MCF 10A (cell line): ENCODE measurements at places on chromosomes 4 and X.

- DNase-seq, result peak; percentile 29
Observed at GRCh38 chrX:100424012-100424411, 13.9 kb upstream of the PCDH19 start.

- DNase-seq, result no peak
Observed at GRCh38 chr4:104486716-104487504, 7.8 kb downstream of the CXXC4 start.

DNA sequence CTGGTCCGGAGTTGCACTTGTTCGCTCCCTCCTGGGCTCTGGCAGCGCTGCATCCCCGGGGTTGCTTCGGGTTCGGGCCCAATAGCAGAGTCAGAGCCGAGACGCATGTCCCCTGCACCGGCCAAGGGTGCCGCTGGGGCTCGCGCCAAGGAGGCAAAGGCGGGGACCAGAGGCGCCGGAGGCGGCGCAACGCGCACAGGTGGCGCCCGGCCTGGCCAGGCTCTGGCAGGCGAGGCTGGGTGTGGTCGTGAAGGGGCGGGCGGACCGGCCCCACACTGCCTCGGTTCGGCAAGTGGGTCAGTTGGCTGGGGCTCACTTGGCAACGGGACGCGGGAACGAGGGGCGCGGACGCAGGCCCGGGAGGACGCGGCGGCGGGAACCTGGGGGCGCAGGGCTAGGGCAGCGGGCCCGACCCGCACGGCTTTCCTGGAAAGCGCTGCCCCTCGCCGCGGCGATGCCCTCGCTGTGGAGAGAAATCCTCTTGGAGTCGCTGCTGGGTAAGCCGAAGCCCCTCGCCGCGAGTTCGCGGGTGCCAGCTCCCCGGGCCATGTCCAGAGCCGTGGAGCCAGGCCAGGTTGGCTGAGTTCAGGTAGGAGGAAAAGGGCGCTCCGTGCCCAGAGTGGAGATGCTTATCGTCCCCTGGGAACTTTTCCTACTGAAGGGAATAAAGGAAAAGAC is at the start of gene CWH43:
Gene CWH43 (plus strand): TSS at position 300 of the 678 bp plus-strand sequence. CDS start 155 bp downstream, at position 455.
- no peak for DNase-seq

DNA sequence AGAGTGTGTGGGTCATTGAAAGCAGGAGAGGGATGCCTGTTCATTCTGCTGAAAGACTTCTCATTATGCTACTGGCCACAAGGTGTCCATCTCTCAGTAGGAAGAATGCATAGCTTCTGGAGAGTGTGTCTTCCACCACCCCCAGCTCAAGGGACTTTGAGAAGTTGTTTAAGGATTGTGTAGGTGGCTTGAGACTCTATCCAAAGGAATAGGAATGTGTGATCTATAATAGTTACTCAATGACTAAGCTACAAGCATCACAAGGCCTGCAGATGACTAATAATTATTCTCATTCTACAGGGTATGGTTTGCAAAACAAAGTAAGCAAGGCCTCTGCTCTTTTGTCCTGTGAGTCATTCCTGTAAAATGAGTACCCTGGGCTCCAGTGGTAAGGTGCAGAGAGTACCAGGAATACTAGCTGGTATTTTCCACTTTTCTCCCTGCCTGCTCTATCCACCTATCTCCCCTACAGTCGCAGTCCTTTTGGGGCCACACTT is 279.8 kb upstream of the BOD1L1 start:
- DNase-seq, result peak; percentile 95

DNA sequence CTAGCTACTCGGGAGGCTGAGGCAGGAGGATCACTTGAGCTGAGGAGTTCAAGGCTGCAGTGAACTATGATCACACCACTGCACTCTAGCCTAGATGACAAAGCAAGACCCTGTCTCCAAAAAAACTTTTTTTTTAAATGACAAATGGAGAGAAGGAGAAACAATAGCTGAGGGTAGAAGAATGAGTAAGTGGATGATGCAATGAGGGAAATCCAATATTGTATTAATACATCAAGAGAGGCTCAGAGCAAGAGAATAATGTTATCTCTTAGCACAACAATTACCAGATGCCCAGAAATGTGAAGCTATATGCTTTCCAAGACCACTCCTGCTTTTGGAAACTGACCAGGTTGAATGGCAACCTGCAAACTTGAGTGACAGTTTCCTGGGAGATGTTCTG is 19.9 kb upstream of the GPR173 start:
- DNase-seq, result no peak

GRCh38 chrX:154829926-154830442 is 4.5 kb downstream of the SMIM9 start:
- no peak for DNase-seq

DNA sequence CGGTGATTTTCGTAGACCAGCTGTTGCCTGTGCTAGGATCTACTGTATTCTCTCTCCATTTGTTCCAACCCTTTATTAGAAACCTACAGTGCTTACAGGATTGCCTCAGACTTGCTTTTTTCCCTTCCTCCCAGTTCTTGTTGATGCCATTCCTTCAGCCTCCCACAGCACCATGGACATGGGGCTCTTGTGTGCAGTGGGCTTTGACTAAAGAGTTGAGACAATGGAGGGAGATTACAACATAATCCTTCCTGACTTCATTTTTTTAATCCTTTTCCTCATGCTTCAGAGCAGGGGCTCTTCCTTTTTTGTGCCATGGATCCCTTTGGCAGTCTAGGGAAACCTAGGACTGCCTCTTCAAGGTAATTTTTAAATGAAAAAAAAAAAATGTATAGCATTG is 92.1 kb downstream of the BMPR1B start:
- no peak for DNase-seq

DNA sequence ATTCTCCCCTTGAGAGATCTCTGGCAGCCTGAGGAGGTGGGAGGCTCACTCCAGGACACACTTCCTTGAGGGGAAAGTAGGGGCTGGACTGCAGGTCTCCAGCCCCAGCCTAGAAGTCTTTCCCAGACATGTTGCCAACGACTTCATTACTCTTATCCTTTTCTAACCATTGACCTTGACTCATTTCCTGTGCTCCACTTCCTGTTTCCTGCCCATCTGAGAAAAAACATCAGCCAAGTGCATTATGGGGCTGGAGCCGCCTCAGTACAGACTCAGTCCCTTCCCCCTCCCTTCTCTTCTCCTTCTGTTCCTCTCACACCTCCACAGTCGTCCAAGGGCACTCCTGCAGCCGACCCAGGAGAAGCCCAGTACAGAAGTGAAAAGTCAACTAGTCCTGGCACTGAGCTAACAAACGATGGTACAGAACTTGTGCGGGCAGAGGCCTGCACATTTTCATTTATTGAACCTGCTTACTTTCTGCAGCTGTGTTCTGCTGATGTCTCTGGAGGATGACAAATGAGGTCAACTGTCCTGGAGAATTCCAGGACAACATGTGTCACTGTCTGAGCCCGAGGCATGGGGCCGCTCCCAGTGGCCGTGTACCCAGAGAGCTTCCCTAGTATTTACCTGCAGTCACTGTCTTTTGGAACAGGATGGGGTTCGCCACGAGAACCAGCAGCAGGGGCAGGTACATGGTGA is 20.1 kb downstream of the GPR143 start:
- no peak for DNase-seq

DNA sequence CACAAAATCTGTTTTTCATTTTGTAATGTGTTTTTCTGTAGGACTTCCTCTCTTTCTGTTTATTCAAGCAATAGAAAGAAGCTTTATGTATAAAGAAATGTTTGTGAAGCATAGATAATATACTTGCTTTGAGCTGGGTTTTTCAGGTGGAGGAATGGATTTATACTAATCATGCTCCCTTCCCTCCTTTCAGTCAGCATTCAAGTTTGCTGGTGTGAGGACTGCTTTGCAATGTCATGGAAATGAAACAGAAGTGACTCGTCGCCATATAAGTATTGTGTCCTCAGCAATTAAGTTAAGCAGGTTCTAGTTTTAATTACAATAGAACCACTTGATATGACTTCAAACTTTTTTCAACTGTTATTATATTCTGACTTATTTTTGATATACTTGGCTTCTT is 1447.1 kb downstream of the PCDH19 start:
- no peak for DNase-seq

DNA sequence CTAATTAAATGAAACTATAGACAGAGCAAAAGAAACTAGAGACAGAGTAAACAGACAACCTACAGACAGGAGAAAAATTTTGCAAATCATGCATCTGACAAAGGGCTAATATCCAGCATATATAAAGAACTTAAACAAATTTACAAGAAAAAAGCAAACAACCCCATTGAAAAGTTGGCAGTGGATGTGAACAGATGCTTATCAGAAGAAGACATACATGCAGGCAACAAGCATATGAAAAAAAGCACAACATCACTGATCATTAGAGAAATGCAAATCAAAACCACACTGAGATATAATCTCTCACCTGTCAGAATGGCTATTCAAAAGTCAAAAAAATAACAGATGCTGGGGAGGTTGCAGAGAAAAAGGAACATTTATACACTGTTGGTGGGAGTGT is 14.8 kb downstream of the ZNF280C start:
- DNase-seq, result no peak

GRCh38 chr4:182385897-182386296 is 142.7 kb downstream of the TENM3 start:
- DNase-seq, result no peak

- DNase-seq, result peak; percentile 78
Observed at GRCh38 chr4:78864405-78865024, 74.7 kb downstream of the PAQR3 start.

DNA sequence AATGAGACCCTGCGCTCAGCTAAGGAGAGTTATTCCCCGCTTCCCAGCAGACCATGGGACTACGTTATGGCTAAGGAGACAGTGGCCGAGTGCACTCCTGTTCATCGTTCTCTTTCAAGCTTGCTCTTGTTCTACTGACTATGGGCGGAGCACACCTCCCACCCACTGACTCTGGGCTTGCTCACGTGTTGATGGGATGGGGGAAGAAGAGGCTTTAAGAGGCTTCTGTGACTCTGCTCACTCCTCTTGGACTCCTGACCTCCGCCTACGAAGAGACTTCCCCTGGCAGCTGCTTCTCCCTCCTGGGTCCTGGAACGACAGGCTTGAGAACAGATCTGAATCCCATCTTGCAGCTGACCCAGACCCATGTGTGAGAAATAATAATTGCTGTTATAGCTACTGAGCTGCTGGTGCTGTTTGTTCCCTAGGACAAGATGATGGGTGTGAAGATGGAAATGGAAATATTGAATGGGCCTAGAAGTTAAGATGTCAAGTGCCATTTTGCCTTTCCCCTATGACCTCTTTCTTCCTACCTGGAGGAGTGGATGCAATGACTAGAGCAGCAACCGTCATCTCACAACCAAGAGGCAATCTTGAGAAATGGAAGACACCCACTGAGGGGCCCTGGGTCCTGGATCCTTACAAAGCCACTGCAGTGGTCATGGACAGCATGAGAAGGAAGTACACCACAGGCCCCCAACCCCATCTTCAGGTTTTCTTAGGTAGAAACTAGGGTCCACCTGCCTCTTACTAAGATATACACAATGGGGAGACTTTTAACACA is 38.7 kb upstream of the IRAK1 start:
- no peak for DNase-seq

- DNase-seq, result no peak
Observed at GRCh38 chrX:148512453-148512852, 12.0 kb downstream of the AFF2 start.
